Fibroblast of skin of left biceps (primary cell): ENCODE measurements at places on chromosomes 6 and 20.

DNA sequence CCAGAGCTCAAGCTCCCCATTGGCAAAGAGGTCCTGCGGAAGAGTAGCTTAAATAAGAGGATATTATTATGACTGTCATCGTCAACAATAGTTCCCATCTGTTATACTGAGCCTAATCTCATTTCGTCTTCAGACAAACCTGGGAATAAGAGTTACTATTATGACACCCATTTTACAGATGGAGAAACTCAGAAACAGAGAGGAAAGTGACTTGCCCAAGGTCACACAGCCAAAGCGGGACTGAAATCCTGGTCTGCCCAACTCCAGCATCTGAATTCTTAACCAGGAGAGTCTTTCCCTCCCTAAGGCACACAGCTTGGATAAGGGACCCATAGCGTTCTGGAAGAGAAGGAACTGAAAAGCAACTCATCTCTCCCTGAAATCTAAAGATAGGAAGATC, 23.4 kb downstream of the PTGIS start:
- DNase-seq = no peak

- DNase-seq = peak; percentile 30
These were observed 88.2 kb downstream of the FOXF2 start for GRCh38 chr6:1477432-1478090.

DNA sequence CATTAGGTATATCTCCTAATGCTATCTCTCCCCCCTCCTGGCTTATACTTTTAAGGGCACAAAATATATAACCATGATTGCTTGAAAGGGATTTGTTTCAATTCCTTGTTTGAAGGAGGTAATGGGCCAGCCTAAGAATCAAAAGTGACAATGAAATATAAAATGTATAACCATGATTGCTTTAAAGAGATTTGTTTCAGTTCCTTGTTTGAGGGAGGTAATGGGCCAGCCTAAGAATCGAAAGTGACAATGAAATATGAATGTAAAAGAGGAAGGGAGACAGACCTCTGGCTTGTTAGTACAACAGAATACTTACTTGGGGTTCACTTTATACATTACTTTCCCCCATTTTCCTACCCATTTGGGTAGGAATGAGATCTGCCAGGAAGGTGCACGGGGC, 55.5 kb downstream of the FOXC1 start:
- no peak for DNase-seq

DNA sequence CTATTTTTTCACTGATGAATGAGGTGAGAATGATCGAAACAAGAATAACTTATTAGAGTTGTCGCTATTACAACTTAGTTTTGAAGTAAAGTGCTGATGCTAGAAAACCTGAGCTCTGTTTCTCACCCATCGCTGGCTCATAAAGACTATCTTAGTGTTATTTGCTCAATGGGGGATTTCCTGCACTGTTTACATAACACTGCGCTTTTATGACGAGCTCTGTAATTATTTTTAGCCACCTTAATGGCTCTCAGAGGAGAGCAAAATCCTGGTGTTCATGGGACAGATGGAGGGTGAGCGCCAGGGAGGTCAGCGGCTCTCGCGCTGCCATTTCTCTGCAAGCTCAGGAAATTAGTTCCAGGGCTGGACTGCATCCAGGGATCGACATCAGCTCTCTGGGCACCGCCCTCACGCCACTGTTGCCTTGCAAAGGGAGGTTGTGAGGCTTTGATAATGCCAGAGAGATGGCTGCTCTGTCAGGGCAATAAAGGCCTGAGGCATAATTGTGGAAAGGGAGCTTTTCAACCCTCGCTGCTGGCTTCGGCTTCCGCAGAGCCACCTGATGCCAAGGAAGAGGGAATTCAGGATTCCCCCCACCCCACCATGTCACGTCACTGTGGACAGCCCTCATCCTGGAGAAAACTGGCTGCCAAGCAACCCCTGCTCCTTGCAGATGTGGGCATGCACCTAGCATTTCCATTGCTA, 72.0 kb downstream of the DACT2 start:
- DNase-seq = no peak

DNA sequence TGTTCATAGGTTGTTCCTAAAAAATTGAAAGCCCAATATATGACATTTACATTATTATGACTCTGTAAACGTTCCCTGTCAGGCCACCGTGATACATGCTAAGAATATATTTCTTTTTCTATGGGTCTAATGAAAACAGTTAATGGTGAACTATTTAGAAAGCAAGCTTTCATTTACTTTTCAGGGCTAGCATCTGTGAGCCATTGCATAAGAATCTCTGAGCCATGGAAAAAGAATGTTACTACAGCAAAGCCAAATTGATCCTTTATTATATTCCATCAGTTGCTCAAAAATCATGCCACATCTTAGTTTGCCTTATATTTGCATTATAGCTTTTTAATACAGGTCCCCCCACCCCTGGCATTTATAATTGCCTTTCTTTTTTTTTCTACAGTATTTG, 275.5 kb downstream of the ZFAND3 start:
- DNase-seq = peak; percentile 37

GRCh38 chr6:159852877-159853276, 37.9 kb upstream of the MAS1 start:
- DNase-seq = no peak

DNA sequence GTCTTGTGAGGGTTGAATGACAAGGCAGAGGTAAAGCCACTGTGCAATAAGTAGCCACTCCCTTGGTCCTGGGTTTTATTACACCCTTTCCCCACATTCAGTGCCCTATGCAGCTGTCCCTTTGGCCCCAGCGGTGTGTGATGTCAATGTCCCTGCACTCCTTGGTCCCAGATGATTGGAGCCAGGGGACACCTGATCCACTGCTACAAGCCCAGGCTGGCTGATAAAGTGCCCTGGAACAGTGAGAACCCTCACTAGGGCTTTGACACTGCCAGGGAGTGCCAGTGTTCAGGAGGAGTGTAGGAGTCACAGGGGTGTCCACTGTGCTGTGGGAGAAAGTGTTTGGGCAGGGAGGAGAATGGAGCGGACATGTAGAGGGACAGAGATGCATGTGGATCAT, 30.4 kb downstream of the GABRR1 start:
- DNase-seq = no peak

GRCh38 chr6:11970114-11970513, 42.0 kb upstream of the HIVEP1 start:
- no peak for DNase-seq

- no peak for DNase-seq
These were observed 19.8 kb upstream of the C6orf62 start for GRCh38 chr6:24738741-24739140.

GRCh38 chr20:62644802-62645496, 2.6 kb downstream of the SLCO4A1 start:
- no peak for DNase-seq

DNA sequence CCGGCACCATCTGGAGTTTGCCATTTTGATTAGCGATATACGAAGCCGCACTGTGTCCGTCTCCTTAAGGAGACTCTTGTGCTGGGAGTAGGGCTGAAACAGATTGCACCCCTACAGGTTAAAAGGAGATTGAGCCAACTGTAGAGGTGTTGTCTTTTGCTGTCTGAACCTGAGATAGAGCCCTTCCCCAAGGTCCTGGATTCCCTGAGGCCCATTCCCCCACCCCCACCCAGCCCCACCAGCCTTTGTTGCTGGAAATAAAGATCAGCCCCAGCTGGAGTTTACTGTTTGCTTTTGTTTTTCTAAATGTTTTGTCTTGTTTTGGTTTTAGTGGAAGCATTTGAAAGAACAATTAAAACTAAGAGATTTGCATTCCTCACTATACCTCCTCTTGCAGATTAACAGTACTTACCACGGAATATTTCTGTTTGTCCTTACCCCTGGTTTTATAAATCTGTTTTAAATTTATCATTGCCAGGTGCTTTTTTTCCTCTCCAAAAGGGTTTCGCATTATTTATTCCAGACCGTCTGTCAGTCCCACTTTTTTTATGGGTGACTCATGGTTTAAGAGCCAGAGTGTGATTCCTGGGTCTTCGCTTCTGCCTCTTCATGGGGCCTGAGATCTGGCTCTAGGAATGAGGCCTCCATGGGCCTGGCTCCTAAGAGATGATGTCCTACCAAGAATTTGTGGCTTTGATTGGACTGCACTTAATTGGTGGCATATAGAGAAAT, 169.2 kb downstream of the DTNBP1 start:
- DNase-seq = peak; percentile 46

- no peak for DNase-seq
These were observed 413.3 kb upstream of the NRSN1 start for GRCh38 chr6:23712756-23713155.
